ENCODE measurements at places on chromosomes 3 and 15. TPM values are rescaled to one million over a fixed set of nuclear protein-coding genes. Genes with fewer than 3 reads are reported as not detected.

Gene WDR76
- 4.5 TPM for total RNA-seq

Gene STRIT1
- not detected for total RNA-seq

Gene SIDT1
- total RNA-seq: not detected

Gene AGBL1
- not detected for total RNA-seq

Gene RFTN1
- total RNA-seq: 126 TPM

Gene IREB2
- total RNA-seq: 25.6 TPM

All from hair follicle dermal papilla cell (primary cell).